Posterior cingulate gyrus (tissue), 11 donors: ENCODE measurements at places on chromosomes 16 and 17.

- no peak for DNase-seq
Observed at GRCh38 chr17:28204751-28205150, 114.2 kb upstream of the TMEM97 start.

GRCh38 chr16:86243123-86243473 is 267.2 kb upstream of the FOXF1 start:
- no peak for DNase-seq

- DNase-seq: no peak
Observed at GRCh38 chr16:67390816-67391423, 2.4 kb downstream of the TPPP3 start.

DNA sequence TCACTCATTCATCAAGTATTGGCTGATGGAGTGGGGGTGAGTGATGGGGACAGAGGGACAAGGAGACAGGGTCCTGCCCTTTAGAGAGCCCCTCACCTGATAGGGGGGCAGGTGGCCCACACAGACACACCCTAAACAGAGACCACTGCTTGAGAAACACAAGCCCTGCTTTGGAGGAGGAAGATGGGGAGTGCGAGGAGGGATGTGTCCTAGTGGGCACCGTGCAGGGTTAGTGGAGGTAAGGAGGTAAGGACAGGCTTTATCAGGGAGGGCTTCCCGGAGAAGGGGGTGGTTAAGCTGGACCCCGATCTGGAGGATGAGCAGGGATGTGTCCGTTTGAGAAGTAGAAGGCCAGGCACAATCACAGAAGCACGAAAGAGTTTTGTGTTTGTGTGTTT is 8.2 kb upstream of the SMTNL2 start:
- DNase-seq: no peak

DNA sequence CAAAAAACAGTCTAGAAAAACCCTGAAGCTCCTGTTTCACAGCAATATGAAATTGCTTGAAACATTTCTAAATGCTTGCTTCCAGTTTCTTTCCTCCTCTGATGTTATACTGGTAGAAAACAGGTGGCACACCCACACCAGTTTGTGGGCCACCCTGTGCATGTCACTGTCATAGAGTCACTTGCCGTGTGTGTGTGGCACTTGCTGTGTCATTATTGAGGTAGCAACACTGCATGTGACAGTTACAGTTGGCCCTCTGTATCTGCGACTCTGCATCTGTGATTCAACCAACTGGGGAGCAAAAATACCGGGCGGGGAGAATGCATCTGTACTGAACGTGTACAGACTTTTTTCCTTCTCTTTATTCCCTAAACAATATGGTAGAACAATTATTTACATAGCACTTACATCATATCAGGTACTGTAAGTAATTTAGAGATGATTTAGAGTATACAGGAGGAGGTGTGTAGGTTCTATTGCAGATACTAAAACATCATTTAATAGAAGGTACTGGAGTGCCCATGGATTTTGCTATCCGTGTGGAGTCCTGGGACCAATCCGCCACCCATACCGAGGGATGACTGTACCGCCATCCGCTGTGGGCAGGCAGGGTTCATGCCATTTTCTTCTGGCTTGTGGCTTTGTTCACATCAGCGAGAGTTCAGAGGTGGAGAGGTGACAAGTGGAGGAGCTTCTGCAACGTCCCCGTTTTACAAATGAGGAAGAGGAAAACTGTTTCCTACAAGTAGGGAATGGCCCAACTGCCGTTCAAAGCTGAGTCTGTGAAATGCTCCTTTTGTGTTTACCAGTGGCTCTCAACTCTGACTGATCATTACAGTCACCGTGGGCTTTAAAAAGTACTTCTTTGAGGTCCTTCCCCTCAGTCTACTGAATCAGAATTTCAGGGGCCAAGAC is 373.7 kb downstream of the SNX29 start:
- DNase-seq: no peak

- DNase-seq: no peak
Observed at GRCh38 chr16:72455743-72456659, 284.0 kb upstream of the PMFBP1 start.

DNA sequence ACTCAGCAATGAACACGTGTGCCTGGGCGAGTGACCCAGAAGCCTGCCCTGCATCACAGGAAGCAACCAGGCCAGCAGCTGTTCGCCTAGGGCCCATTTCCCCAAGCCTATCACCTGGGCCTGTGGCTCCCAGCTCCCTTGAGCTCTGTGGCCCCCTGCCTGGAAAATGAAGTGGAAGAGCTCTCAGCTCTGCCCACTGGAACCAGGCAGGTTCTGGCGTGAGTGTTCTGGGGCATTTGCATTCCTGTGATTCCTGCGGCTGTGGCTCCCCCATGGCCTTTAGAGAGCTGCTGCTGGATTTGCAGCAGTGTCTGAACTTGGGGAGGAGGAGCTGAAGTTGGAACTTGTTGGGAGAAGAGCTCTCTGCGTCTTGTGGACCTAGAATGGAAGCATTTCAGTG is 22.8 kb downstream of the PGS1 start:
- DNase-seq: no peak

DNA sequence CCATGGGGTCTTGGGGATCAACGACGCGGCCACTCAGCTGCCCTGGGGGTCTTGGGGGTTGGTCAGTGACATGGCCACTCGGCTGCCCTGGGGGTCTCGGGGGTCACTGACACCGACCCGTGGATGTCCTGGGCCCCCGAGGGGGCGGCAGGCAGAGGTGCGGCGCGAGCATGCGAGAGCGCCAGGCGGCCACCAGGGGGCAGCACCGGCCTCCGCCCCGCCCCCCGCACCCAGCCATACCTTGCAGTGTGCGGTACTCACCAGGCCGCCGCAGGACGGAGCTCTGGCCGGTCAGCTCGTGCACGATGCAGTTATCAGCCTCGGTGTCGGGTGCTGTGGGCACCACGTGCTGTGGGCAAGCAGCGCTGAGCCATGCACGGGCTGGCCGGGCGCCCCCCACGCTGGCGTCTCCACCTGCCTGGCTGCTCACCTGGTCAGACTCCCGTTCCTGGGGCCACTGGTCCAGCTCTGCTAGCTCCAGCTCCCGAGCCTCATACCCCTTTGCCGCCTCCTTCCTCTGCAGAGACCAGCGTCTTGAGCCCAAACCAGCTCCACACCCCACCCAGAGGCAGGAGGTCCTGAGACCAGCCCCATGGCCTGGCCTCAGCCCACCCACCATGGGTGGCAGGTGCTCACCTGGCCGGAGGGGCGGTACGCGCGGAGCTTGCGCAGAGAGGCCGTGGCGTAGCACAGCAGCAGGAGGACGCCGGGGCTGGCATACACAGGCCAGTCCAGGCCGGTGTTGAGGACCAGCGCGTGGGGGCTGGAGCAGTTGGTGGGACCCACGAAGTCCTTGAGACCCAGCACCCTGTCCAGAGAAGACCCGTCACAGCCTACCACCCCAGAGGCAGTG is 31.2 kb downstream of the CTU2 start:
- peak; percentile 50 for DNase-seq

GRCh38 chr17:30173649-30174048 is 57.0 kb downstream of the NSRP1 start:
- no peak for DNase-seq

GRCh38 chr16:67447508-67448076 is 16.7 kb downstream of the HSD11B2 start:
- peak; percentile 37 for DNase-seq

- no peak for DNase-seq
Observed at GRCh38 chr17:75394332-75394918, 11.1 kb downstream of the GRB2 start.

DNA sequence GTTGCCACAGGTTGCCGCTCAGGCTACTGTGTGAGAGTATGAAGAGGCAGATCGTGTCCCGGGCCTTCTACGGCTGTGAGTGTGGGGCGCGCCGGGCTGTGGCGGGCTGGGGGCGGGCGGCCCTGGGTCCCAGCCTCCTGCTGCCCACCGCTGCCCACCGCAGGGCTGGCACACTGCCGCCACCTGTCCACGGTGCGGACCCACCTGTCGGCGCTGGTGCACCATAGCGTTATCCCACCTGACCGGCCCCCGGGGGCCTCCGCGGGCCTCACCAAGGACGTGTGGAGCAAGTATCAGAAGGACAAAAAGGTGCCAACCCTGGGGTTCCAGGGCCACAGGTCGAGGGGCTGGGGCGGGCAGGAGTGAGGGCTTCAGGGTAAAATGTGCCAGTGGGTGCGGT is 28.7 kb downstream of the MNT start:
- no peak for DNase-seq

- no peak for DNase-seq
Observed at GRCh38 chr17:65730711-65731169, 169.3 kb upstream of the AXIN2 start.

DNA sequence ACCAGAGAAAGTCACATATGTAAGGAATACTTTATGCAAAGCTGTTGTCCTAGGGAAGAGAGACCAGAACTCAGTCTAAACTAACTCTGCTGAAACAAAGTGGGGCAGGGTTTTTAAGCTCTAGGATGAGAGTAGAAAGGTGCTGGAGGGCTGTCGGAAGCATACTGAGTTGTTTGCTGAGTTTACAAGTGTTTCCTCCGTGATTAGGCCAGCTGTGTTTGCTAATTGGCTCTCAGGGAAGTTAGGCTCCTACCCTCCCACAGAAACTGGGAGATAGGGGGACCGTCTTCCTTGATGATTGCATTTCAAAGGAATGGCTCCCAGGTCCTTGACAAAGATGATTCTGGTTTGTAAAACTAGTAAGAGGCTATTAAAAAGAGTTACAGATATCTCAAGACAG is 24.4 kb upstream of the CRYM start:
- DNase-seq: no peak

- no peak for DNase-seq
Observed at GRCh38 chr16:48605518-48606110, 4.4 kb downstream of the N4BP1 start.

DNA sequence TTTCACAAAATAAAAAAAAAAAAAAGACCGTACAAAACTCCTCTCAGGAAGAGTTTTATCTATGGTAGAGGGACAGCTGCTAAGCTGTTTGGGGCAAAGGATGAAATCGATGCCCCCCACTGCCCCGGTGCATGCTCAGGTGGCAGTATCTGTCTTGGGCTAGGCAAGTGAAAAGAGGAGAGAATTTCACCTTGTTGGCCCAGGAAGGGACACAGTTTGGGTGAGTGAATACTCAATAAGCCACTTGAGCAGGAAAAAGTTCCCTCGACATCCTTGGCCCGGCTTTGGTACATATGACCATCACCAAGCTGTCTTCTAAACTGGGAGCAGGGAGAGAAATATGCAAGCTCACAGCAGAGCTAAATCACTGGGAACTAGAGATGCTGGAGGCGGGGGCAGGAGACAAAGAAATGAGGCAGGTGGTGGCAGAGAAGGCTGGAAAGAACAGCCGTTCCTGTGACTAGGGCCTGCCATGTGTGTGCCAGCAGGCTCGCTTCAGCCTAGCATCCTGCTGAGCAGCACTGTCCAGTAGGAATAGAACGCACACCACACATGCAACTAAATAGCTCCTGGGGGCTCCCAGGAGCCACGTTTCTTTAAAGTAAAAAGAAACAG is 8.2 kb upstream of the EIF1 start:
- peak; percentile 56 for DNase-seq

- DNase-seq: no peak
Observed at GRCh38 chr16:65334081-65334480, 212.2 kb upstream of the CDH11 start.

- DNase-seq: no peak
Observed at GRCh38 chr17:80612997-80613731, 68.5 kb downstream of the RPTOR start.

GRCh38 chr17:75707079-75707571 is 14.1 kb upstream of the ITGB4 start:
- DNase-seq: peak; percentile 77

GRCh38 chr17:2892305-2892971 is 96.2 kb downstream of the RAP1GAP2 start:
- no peak for DNase-seq

- peak; percentile 28 for DNase-seq
Observed at GRCh38 chr17:28950017-28950751, 1.1 kb downstream of the PHF12 start.

GRCh38 chr16:12260647-12261262 is 284.2 kb downstream of the SNX29 start:
- DNase-seq: no peak

DNA sequence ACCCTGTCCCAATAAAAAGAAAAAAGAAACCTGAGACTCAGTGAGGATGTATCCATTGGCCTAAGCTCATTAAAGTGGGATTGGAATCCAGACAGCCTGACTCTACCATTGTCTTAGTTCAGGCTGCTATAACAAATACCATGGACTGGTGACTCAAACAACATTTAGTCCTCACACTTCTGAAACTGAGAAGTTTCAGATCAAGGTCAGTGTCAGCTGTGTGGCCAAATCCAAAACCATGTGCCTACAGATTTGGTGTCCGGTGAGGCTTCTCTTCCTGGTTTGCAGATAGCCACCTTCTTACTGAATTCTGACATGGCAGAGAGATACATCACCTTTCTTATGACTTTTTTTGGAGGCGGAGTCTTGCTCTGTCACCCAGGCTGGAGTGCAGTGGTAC is 53.3 kb upstream of the KDM8 start:
- DNase-seq: no peak

- no peak for DNase-seq
Observed at GRCh38 chr17:18203308-18203707, 19.7 kb downstream of the ALKBH5 start.

DNA sequence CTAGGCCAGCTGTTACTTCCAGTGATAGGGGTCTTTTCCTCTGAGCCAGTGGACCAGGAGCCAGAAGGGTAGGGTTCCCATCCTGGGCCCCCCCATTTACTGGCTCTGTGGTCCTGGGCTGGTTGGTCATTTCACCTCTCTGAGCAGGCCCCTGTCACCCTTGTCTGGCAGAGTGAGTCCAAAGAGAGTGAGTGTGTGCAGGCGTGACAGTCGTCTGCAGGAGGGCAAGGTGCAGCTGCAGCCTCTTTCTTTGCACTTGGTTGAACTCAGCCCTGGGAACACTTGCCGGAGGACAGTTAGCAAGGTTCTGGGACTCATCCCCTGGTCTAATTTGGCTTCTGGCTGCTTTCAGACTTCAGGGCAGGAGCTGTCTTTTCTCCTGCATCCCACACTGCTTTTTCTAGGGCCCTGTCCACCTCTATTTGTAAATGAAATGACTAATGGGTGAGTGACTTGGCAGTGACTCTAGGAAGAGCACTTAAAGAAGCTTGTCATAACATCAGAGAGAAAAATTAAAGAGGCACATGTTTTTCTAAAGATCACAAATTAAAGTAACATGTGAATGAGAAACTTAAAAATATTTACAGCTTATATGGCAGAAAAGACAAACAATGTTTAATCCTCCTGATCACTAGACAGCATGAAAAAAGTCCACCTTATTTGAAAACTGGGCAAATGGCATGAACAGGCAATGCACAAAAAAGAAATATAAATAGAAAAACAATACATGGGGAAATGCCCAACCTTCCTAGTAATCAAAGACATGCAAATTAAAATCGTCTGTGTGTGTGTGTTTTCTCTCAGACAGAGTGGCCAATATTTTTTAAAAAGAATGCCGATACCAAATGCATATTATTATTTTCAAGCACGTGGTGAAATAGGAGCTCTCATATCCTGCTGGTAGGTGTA is 137.5 kb downstream of the NTN1 start:
- DNase-seq: no peak

GRCh38 chr17:67800495-67800928 is 24.8 kb upstream of the BPTF start:
- peak; percentile 88 for DNase-seq
